ENCODE measurements at places on chromosomes 5 and 9. TPM values are rescaled to one million over a fixed set of nuclear protein-coding genes. Genes with fewer than 3 reads are reported as not detected.

GRCh38 chr9:37082214-37082765, 38.1 kb upstream of the ZCCHC7 start:
- DNase-seq: no peak

DNA sequence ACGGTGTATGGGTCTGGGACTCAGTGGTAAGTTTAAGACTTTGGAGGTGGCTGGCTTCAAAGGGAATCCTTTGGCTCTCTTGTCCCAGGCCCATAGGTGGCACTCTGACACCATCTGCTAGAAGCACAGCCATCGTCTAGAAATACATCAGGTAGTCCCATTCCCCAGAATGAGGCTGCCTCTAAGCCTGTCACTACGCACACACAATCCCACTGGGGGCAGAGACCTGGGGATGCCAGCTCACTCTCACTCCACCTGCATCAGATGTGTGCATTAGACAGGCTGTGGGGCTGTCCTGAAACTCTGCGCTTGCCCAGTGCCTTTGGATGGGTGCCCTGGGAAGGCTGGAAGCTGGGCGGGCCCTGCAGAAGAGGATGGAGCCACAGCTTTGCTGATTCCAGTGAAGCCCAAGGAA, 127.5 kb upstream of the PANK3 start:
- no peak for DNase-seq

DNA sequence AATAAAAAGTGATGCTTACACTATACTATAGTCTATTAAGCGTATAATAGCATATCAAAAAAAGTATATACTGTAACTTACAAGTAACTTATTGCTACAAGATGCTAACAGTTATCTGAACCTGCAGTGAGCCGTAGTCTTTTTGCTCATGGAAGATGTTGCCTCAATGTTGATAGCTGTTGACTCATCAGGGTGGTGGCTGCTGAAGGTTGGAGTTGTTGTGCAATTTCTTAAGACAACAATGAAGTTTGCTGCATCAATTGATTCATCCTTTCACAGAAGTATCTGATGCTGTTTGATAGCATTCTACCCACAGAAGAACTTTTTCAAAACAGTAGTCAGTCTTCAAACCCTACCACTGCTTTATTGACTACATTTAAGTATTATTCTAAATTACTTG, 7.8 kb upstream of the C9orf40 start:
- DNase-seq: no peak

Gene FAM153A
- 0.75 TPM for polyA plus RNA-seq

DNA sequence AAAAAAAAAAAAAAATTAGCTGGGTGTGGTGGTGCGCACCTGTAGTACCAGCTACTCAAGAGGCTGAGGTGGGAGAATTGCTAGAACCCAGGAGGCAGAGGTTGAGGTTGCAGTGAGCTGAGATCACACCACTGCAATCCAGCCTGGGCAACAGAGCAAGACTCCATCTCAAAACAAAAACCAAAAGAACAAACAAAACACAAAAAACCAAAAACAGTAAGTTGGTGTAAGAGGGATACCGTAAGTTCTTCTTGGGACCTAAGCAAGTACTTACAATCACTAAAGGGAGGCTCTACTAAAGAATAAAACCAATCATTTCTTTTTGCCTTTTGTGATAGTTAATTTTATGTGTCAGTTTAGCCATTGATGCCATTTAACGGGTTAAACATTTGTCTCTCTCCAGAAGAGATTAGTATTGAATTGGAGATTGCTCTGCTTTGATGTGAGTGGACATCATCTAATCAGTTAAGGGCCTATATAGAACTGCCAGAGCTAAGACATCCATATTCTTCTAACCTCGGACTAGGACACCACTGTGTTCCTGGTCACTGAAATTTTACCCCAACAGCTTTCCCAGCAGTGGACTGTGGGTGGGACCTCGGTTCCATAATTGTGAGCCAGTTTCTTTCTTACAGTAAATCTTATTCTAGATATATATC, 10.5 kb upstream of the ETF1 start:
- no peak for DNase-seq

Gene EQTN
- 0.40 TPM for polyA plus RNA-seq

Gene ALDOB
- polyA plus RNA-seq: 491 TPM

DNA sequence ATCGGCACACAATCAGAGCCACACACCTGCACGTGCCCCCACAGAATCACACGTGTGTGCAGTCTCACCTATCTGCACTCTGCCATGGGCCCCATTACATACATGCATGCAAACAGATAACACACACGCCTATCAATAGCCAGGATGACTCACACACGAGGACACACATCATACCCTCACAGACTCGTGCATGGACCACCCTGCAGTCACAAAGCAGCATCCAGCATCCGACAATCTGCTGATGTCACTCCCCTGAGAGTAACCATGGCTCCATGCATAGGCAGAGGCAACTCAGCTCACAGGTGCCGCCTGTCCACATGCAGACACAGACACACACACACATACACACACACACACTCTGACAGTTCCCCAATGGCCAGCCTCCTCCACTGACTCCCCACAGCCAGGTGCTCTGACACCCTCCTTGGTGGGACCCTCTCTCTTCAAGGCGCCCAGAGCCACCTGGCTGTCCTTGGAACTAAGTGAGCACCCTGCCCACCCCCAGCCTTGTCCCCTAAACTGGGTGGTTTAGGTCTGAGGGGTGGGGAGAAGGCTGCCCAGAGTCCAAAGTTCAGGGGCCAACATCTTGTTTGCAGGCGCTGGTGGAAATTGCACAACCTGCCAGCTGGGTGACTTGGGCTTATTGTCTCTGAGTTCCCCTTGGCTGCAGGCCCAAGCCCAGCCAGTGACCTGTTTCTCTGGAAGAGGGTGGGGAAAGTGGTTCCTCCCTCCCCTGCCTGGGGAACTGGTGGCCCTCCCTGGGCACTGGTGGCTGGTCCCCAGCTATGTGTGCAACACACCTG, 34.6 kb upstream of the NEK6 start:
- no peak for DNase-seq

All from left renal pelvis (tissue), 4 donors.